ENCODE measurements at places on chromosomes 2 and 18.

- no peak for DNase-seq
Observed at GRCh38 chr2:200051611-200051945, 96.2 kb downstream of the MAIP1 start.

DNA sequence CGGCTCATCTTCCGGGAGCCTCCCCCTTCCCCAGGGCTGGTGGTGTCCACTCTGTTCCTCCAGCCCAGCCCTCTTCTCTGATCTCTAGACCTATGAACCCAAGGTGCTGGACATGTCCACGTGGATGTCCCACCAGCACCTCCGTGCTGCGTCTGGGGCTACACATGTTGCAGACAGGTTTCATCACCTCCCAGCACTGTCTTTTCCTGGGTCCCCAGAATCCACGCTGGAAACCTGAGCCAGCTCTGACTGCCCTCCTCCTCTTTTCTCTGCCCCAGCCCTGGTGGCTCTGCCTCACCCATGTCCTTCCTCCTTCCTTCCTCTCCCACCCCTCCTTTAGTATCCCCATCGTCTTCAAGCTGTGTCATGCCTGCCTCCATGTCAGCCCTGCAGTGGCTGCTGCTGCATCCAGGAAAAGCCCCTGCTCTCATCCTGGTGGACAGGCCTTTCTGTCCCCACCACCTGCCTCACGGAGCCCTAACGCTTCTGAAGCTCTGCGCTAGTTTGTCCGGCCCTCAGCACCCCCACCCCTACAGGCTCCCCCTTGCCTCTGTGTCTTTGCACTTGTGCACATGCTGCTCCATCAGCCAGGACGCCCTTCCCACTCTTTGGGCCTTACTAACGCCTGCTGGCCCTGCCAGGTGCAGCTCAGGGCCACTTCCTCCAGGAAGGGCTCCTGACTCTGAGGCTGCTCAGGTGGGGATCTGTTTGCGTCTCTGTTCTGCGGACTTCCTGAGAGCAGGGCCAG lies 105.9 kb downstream of the DYSF start:
- DNase-seq: no peak

GRCh38 chr2:239814116-239814860 lies 210.9 kb downstream of the NDUFA10 start:
- DNase-seq: no peak

DNA sequence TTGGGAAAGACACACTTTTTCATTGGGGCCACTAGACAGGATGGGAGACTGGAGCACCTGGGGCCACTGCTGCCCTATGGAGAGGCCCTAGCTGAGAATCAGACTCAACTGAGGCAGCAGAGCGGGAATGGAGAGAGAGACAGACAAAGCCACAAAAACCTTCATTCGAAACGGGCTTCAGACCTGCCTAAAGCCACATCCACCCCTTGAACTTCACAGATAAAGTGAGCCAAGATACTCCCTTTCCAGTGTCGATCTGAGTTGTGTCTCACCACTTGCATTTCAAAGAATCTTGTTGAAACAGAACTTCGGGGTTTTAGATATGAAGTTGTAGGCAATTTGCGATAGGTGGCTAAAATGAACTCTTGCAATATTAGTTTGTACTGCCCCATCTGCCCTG lies 11.3 kb upstream of the LDLRAD4 start:
- no peak for DNase-seq

DNA sequence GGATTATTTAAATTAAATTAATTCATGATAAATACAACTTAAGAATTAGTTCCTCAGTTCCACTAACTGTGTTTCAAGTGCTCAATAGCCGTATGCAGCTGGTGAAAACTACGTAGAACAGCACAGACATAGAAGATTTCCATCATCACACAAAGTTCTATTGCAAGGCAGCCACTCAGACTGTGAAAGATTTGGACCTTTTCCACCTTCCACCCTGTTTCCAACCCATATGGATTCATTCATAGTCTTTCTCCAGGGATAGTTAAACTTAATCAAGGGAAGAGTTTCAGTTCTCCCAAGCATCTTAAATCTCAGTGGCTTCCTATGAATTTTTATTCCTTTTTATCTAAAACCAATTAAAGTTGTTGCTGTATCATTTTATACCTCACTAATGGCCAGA lies 2030.8 kb downstream of the SUCLG1 start:
- no peak for DNase-seq

GRCh38 chr18:9130806-9131205 lies 5.8 kb upstream of the ANKRD12 start:
- no peak for DNase-seq

GRCh38 chr2:45629971-45630370 lies 18.9 kb upstream of the SRBD1 start:
- no peak for DNase-seq

- DNase-seq: no peak
Observed at GRCh38 chr18:62017618-62018017, 124.8 kb upstream of the RNF152 start.
